Left kidney (tissue), 8 donors: ENCODE measurements at places on chromosomes 16 and 17. TPM values are rescaled to one million over a fixed set of nuclear protein-coding genes. Genes with fewer than 3 reads are reported as not detected.

DNA sequence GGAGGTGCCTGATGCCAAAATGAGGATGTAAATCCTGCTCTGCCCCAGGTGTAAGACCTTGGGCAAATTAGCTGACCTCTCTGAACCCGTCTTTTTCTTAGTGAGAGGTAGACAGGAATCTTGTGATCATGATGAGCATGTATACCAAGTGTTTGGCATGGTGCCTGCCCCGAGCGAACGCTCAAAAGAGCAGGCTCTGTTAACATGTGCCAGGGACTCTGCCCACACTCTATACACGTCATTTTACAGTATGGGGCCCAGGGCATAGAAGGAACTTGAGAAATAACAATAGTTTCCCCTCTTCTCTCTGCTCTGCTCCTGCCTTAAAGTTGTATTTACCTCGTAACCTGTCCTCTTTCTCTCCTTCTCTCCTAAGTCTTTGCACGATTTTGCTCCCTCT, 9.3 kb upstream of the MAF start:
- no peak for DNase-seq

- no peak for DNase-seq
Measured at GRCh38 chr16:25063865-25064264, 47.7 kb upstream of the LCMT1 start.

DNA sequence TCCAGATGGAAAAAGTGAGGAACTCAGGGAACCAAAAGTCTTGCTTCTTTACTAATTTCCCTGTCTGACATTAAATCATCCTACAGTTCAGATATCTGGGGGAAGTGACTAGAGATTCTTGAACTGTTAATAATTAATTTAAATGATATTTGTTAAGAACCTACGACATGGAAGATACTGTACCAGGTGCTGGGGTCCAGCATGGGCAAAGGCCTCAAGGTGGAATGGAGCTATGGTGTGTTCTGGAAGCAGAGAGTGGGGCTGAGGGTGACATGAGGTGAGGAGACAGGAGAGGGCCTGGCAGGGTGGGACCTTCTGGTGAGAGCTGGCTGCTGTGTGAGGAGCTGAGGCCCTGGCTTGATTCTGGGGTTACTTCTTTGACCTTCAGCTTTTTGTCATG, 6.0 kb upstream of the CCL2 start:
- no peak for DNase-seq

DNA sequence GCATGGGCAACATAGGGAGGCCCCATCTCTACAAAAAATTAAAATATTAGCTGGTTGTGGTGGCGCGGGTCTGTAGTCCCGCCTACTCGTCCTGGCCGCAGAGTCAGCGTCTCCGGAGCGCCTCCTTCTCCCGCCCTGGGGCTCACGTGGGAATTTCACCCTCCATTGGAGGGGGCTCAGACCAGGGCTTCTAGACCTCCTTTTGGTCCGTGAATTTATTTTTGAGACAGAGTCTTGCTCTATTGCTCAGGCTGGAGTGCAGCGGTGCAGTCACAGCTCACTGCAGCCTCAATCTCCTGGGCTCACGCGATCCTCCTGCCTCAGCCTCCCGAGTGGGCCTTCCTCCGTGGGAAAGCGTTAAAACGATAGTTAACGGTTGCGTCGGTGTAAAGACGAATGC, 394 bp upstream of the NME4 start:
- DNase-seq, result no peak

Gene PTGES3L
- 2.4 TPM for polyA plus RNA-seq

Gene FOXF1
- not detected for polyA plus RNA-seq
